Thymus (tissue), 14 donors: ENCODE measurements at places on chromosomes 7 and 10. TPM values are rescaled to one million over a fixed set of nuclear protein-coding genes. Genes with fewer than 3 reads are reported as not detected.

DNA sequence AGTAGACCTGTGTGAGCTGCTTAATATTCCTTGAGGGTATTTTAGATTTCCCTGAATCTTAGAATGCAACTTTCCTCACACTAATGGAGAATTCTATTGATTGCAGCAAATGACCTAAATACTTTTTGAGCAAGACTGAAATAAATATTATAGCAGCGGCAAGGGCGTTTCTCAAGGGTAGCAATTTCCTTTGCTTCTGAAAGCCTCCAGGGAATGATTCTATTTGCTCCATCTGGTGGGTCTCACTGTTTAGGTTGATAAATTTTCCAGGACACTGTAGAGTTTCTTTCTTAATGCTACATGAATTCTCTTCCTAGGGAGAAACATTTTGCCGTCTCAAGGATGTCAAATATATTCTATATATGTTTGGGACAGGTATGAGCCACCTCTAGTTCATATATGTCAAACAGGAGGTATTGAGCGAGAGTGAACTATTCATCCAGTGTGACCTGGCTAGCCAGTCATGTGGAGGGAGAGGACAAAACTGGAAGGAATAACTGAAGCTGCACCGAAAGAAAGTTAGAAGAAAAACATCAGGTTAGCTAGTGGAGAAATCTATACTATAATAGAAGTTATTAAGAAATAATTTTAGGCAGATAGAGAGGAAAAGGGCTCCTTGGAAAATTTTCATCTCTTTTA lies 57.9 kb upstream of the FZD8 start:
- H3K4me3 ChIP-seq = no peak overlapping the region
- no peaks in the 10 kb centered on the region for H3K27me3 ChIP-seq
- H3K4me1 ChIP-seq = no peaks in the 10 kb centered on the region
- no peak for DNase-seq

- no peaks in the 10 kb centered on the region for H3K4me1 ChIP-seq
- no peak for DNase-seq
- H3K4me3 ChIP-seq = no peak overlapping the region
- no peak overlapping the region for H3K27ac ChIP-seq
- no peaks in the 10 kb centered on the region for H3K36me3 ChIP-seq
- H3K27me3 ChIP-seq = no peaks in the 10 kb centered on the region
These were observed 281.1 kb downstream of the BAMBI start for GRCh38 chr10:28958468-28958867.

DNA sequence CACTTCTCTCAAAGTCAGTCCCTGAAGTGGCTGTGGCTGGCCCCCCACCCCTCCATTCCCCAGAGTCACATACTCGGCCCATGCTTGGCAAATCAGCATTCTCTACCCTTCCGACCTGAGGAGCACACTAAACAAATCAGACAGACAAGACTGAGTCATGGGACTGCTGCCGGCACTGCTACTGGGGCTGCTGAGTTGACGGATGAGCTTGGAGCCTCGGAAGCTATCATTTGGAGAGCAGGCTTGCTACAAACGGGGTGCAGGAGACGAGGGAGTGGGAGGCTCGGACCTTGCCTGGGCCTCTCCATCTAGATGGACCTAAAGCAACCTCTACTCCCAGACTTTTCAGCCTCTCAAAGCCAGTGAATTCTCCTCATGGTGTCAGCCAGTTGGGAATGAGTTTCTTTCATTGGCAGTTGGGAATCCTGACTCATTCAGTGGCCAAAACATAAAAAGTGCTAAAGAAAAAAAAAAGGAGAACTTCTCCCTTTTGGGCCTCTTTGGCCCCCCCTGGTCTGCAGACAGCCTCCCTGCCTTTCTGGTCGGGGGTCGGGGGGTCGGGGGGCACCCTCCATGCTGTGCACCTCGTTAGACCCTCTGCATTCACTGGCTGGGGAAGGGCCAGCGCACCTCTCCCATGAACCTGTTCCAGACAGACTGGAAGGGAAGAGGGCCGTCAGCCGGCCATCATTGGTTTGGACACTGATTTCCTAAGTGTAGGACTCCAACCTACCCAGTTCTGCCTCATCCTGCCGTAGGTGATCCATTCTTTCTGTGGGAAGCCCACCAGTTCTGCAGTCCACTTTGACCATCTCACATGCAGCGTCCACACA lies 52.3 kb upstream of the COL13A1 start:
- no peaks in the 10 kb centered on the region for H3K36me3 ChIP-seq
- H3K4me1 ChIP-seq = no peaks in the 10 kb centered on the region
- no peak for DNase-seq
- no peak overlapping the region for H3K27ac ChIP-seq
- no peak overlapping the region for H3K4me3 ChIP-seq

Gene SSC4D
- 0.96 TPM for polyA plus RNA-seq

Gene CFAP58
- polyA plus RNA-seq = 0.34 TPM
